Dorsolateral prefrontal cortex (tissue), 122 donors: ENCODE measurements at places on chromosomes 3 and 15.

GRCh38 chr15:100017140-100017539, 283.9 kb upstream of the LYSMD4 start:
- no peak for DNase-seq

DNA sequence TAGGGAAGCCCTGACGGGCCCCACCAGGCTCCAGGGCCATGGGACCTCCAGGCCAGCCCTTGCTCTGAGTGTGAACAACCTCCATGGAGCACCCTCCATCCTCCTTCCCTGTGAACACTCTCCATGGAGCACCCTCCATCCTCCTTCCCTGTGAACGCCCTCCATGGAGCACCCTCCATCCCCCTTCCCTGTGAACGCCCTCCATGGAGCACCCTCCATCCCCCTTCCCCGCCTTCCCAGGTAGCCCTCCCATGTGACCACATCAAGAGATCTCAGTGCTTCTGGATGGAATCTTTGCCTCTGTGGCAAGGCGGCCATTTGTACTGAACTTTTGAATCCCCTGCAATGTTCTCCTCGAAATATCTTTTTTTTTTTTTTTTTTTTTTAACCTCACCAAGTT, 66.5 kb downstream of the CHSY1 start:
- DNase-seq: no peak

GRCh38 chr3:57757642-57758297, 1.7 kb downstream of the SLMAP start:
- no peak for DNase-seq

DNA sequence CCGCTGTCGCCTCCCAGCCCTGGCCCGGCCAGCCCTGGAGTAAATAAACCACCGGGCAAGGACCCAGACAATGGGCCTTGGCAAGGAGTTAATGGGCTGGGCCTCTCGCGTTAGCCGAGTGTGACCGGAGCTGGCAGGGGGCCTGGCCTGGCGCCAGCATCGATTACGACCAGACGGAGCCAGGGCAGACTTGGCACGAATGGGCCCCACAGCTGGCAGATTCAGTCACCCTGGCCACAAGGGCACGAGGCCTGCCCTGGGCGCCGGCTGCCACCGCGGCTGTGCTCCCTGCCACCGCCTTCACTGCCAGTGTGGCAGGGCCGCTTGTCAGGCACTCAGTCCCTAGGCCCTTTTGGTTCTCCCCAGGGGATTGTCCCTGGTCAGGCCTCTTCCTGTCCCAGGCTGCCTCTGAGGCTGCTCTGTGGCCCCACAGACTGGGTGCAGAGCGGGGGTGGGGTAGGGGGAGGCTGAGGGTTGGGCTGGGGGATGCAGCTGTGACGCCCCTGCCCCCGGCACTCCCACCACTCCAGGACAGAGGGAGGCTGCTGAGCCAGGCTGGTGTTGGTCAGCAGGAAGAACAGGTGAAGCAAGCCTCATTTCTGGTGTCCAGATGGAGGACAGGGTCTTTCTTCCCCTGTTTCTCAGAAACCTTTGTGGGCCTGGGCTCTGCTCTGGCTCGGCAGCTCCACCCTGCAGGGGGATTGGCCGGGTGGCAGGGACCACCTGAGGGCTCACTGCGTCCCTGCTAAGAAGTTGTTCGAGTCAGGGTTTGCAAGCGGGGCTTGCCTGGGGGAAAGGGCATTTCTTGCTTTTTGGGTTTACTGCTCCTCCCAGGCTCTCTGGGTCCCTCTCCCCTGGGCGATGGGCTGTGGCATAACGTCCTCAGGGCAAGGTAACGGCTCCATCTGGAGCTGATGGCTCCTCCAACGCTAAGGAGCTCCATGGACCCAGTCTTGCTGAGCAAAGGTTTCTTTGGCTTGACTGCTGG, 30.5 kb upstream of the SRP14 start:
- peak; percentile 96 for DNase-seq

GRCh38 chr3:157274644-157275137, 114.7 kb upstream of the CCNL1 start:
- DNase-seq: no peak

DNA sequence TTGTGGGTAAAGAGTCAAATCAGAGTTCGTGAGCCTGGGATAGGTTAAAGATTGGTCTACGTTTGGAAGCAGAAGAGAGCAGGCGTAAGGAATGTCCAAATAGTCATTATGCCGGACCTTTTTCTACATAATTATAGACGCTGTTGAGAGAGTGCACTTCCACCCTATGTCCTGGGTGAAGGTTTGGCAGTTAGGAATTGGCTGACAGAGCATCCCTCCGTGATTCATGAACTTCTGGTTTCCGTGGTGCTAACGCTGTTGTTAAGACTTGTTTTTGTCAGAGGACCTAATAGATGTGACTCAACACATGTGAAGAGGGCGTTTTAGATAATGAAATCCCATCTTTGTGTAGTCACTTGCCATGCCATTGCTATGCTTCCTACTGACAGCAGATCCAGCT, 1.1 kb downstream of the EAF1 start:
- DNase-seq: no peak

DNA sequence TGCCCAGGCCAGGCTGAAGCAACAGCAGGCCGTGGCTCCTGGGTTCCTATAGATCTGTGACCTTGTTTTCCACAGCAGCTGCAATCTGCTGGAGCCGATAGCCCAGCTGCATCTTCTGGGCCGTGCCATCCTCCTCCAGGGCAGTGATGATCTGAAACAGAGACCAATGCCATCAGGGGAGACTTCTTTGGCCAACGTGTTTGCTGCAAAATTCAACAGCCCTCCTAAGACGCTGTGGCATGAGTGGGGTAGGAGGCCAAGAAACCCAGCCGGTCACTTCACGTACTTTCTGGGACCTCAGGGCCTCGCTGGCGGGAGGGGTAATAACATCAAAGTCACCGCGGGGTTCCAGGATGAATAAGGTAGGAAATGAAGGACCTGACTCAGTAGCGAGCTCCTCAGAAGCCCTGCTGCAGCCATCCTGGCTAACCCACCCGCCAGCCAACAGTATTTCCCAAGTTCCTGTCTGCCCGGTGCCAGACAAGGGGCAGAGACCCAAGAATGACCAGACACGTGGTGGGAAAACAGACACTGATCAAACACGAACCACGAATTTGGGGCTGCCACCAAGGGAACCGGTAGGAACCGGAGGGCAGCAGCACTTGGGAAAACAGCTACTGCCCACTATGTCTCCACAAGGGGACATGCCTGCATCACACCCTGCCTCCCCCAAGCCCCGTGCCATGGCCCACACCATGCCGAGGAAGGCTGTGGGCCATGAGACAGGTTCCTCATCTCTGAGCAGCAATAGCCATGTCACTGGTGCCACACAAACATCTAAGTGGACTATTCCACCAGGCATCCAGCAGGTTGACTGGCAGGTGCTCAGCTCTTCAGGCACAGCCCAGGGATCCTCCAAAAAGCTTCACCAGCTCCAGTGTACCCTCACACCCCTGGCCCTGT, 25.2 kb downstream of the PLXNB1 start:
- peak; percentile 24 for DNase-seq

- no peak for DNase-seq
These were observed 172.1 kb upstream of the LRRN1 start for GRCh38 chr3:3627114-3627513.

DNA sequence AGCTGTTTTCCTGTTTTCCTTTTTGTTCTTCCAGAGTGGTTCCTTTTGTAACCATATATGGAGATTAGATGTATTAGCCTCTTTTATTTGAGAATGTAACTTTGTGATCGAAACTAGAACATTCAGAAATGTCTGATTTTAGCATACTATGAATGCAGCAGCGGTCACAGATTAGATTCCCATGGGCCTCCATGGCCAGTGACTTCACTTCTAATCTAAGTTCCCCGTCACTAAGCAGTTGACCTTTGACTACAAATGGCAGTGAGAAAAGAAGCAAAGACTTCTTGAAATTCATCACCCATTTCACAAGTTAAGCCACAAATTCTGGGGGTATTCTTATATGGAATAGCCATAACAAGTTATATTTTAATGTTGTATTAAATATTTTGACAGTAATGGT, 114.6 kb upstream of the FLNB start:
- no peak for DNase-seq

DNA sequence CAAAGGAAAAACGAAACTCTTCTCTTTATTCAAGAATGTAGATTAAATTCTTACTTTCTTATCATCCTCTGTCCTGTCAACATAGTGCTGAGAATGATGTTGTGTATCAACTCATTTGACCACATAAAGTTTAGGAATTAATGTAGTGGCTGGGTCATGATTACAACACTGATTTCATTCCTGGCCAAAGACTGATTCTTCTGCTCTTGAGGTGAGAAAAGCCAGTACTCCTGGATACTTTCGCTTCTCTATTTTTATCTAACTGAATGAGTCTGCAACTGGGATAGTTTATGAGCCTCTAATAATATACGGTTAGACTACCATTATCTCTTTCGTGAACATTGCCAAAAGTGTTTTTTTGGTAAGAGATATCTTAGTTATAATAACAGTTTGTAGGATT, 173.0 kb downstream of the LPP start:
- no peak for DNase-seq

- no peak for DNase-seq
These were observed 115.2 kb upstream of the PLCL2 start for GRCh38 chr3:16769525-16769924.

GRCh38 chr3:128874481-128875180, 4.8 kb upstream of the ACAD9 start:
- no peak for DNase-seq

GRCh38 chr3:68919000-68919399, 13.3 kb downstream of the TAFA4 start:
- DNase-seq: no peak

GRCh38 chr3:81913886-81914663, 152.6 kb upstream of the GBE1 start:
- no peak for DNase-seq

- DNase-seq: no peak
These were observed 5.6 kb downstream of the SPSB4 start for GRCh38 chr3:141056751-141057171.

DNA sequence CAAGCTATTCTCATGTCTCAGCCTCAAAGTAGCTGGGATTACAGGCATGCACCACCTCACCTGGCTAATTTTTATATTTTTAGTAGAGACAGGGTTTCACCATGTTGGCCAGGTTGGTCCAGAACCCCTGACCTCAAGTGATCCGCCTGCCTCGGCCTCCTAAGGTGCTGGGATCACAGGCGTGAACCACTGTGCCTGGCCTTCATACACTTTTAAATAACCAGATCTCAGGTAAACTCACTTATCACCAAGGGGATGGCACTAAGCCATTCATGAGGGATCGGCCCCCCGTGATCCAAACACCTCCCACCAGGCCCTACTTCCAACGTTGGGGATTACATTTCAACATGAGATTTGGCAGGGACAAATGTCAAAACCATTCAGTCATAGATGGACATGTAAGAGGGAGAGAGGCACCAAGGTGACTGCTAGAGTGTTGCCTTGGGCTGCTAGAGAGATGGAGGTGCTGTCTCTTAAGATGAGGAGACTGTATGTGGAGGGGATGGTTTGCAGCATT, 13.3 kb upstream of the DOCK3 start:
- DNase-seq: no peak

- no peak for DNase-seq
These were observed 64.5 kb downstream of the KLHL25 start for GRCh38 chr15:85730001-85730820.

DNA sequence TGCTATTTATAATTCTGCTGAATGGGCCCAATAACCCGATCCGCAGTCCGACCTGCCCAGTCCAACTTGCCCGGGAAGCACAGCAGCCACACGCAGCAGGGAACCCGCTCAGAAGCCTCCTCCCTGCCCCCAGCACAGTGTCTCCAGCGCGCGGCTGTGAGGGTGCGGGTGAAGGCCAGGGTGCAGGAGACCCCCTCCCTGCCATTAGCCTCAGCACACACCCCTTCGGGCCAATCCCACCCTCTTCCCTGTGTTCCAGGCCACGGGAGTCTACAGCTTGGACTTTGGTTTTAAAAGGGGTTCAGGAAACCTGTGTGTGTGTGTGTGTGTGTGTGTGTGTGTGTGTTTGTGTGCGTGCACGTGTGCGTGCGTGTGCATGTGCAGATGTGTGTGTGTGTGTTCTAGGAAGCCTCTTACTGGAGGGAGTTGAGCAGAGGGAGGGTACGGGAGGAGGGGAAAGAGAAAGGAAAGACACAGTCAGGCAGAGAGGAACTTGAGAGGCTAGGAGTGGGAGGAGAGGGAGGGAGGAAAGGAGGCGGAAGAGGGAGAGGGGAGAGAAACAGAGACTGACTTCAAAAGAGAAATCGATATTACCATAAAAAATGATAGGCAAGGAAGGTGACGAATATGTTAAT, 34.2 kb downstream of the ATP2B2 start:
- no peak for DNase-seq

GRCh38 chr15:85504749-85505676, 124.6 kb downstream of the AKAP13 start:
- DNase-seq: no peak

- no peak for DNase-seq
These were observed 251.3 kb upstream of the GBE1 start for GRCh38 chr3:82012775-82013174.
